GM13977 (cell line): ENCODE measurements at places on chromosomes 3 and 15.

GRCh38 chr3:123660141-123660675, 75.4 kb upstream of the HACD2 start:
- DNase-seq: no peak

GRCh38 chr3:126616931-126617330, 38.0 kb downstream of the TXNRD3 start:
- DNase-seq: no peak

DNA sequence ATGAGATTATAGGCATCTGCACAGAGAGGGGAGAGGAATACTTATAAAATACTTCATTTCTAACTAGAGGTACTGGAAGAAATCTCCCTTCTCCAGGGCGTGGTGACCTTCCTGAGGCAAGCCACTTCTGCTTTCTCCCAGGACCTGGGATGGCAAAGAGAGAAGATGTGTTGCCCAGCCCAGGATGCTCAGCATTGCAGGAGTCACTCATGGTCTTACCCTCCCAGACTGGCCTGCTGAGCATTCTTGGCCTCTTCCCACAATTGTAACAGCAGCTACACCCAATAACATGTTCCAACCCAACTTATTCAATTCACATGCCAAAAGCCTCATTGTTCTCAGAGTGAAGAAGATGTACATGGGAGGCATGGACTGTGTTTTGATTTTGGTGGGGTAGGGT, 37.9 kb downstream of the IL20RB start:
- DNase-seq: no peak

GRCh38 chr15:101264911-101265641, 12.2 kb downstream of the SELENOS start:
- peak; percentile 54 for DNase-seq

- no peak for DNase-seq
These were observed 340.9 kb upstream of the NR2E3 start for GRCh38 chr15:71469413-71469812.

- DNase-seq: no peak
These were observed 323.3 kb upstream of the TLE3 start for GRCh38 chr15:70420948-70421482.

- DNase-seq: no peak
These were observed 7.8 kb downstream of the FBXL22 start for GRCh38 chr15:63605036-63605435.

DNA sequence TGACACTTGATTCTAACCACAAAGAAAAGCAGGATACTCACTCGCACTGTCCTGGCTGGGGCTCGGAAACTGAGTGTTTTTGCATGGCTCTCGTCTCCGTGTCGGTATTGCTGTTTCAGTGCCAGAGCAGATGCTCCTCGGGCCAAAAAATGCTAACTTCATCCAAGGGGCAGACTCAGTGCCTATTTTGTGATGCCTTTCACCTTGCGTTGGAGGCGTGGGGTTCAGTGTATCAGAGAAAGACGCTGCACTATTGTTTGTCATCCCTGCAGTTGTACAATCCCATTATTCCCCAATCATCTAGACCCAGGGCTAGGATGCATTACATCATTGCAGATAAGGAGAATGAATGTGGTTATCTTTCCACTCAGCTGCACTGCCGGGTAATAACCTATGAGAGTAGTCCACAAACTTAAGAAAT, 1.4 kb downstream of the CACNA2D3 start:
- no peak for DNase-seq

- no peak for DNase-seq
These were observed 19.6 kb upstream of the CSPG4 start for GRCh38 chr15:75732177-75732808.

DNA sequence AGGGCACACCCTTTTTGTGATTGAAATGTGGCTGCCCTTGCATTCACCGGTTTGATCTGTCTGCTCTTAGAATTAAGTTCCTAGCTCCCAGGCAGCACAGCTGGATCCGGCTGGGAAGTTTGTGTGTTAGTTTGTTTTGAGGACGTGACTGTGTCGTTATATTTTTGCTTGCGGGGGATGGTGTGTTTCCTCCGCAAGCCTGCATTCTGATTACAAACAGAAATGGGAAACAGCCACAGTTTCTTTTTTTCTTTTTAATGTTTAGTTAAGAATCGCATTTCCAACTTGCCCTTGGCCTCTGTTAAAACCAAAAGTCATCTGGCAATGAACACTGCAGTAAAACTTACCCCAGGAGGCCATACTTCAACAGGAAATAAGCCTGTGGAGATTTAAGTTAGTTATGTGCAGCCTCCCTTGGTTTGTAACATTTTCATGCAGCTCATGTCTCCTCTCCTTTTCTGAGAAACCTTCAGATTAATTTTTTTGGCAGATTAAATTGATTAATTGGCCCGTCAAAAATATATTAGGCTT, 888 bp downstream of the TMOD3 start:
- DNase-seq: peak; percentile 32

- no peak for DNase-seq
These were observed 26.6 kb upstream of the MGA start for GRCh38 chr15:41633609-41634008.

DNA sequence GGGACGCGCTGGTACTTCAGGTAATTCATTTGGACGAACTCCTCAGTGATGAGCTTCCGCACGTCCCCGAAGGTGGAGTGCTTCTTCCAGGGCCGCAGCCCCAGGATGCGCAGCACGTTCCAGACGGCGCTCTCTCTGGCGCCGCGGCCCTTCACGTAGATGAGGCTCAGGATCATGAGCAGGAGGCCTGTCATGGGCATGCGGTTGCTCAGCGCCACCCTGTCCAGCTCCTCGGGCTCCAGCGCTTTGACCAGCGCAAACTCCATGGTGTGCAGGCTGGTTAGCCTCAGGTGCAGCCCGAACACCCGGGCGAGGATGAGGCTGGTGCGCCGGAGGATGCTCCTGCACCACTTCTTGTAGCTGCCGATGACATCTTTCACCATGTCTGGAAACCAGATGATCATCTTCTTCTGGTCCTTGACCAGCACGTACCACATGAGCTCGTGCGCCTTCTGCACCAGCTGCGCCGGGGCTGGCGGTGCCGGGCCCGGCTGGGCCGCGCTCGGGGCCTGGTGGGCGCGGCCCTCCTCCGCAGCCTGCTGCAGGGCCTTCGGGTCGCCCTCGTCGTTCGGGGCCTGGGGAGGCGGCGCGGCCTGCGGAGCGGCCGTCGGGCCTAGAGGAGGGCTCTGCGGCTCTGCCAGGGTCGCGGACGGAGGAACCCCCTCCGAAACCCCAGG, 501 bp downstream of the NDN start:
- DNase-seq: no peak

DNA sequence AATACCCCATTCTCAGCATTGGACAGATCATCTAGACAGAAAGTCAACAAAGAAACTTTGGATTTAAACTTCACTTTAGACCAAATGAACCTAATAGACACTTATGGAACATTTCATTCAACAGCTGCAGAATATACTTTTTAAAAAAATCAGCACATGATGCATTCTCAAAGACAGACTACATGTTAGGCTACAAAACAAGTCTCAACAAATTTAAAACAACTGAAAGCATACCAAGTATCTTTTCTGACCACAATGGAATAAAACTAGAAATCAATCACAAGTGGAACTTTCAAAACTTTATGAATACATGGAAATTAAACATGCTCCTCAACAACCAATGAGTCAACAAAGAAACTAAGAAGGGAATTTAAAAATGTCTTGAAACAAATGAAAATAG, 37.9 kb downstream of the SERP1 start:
- no peak for DNase-seq

DNA sequence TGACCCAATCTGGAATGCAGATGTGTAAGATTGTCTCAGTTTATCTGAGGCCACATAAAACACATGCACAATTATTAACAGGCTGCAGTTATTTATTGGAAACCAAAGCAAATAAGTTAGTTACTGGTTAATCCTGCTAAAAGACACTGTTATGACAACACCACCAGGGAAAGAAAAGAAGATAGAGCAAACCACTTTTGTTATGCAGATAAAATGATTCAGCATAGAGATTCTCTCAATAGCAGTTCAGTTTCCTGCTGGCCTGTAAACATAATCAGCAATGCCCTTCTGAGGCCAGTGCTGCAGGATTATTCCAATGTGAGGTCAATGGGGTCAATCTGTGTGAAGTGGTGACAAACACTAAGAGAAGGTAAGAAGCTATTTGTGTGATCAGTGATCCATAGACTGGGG, 244.4 kb downstream of the ZBTB20 start:
- no peak for DNase-seq

- no peak for DNase-seq
These were observed 14.5 kb downstream of the SETD2 start for GRCh38 chr3:47149339-47149933.

- DNase-seq: no peak
These were observed 48.6 kb upstream of the MKRN3 start for GRCh38 chr15:23516866-23517265.

DNA sequence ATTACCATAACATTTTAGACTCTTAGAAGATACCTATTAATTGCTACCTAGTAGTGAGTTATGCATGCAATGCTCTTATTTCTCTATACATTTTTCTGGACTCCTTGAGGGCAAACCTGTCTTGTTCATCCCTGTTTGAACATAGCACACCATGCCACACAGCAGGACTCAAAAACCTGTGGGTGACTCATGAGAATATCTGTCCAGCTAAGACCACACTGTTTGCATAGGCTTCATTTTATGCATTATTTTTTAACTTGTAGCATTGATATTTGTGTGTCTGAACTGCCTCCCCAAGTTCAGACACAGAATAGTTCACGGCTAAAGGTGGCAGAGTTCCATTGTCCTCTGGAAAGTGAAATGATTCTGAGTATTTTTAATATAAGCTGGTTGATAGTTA, 1.8 kb downstream of the LMCD1 start:
- DNase-seq: no peak

DNA sequence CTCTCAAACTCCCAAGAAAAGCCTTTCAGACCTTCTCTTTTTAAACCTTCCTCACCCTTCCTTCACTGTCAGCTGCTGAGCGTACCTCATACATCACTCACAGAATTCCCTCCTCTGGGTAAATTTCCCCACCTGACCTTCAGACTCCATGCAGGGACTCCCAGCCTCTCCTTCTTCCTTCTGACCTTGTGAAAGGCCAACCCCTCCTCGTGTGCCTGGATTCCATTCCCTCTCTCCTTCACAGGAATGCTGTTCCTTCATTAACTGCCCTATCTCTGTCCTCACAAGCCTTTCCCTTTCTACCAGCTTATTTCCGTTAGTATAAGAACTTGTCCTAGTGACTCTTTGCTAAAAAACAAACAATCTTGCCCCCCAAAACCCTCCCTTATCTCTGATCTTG, 69.7 kb upstream of the MME start:
- DNase-seq: no peak

GRCh38 chr3:187994221-187995042, 159.5 kb upstream of the LPP start:
- no peak for DNase-seq

DNA sequence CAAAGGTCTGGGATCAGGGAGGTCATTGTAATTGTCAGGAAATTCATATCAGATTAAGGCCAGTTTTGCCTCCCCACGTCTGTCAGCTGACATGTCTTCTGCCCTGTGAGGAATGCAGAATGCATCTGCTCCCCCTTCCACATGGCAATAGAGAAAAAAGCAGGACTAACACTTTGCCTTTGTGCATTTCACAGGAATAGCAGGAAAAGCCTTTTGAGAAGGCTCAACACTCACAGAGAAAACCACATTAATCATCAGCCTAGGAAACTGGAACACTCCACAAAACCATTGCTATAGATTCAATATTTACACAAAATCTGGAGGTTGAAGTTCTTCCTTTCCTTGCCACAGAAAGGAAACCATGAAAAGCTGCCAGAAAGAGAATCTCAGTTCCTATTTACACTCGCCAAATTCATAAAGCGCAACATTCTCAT, 165.2 kb upstream of the HES1 start:
- no peak for DNase-seq
